ENCODE measurements at places on chromosomes 11 and 22. TPM values are rescaled to one million over a fixed set of nuclear protein-coding genes. Genes with fewer than 3 reads are reported as not detected.

- DNase-seq: no peak
Measured at GRCh38 chr11:40797981-40798380, 661.5 kb downstream of the LRRC4C start.

GRCh38 chr11:662689-663274 is 25.7 kb downstream of the DRD4 start:
- no peak for DNase-seq

- DNase-seq: no peak
Measured at GRCh38 chr11:10655227-10655626, 38.3 kb downstream of the IRAG1 start.

DNA sequence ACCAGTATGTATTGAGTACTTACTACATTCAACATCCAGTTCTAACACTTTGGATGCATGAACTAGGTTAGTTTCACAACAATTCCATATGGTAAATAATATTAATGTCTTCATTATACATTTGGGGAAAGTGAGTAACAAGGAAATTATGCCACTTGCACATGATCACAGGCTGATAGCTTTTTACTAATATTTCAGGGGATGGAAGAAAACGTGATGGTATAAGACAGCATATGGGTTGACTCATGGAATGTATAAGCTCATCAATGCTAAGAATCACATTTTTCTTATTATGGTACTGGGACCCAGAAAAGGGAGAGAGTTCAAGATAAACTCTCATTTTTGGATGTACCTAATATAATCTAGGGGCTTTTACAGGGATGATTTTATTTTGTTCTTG is 188.7 kb downstream of the MIAT start:
- DNase-seq: no peak

GRCh38 chr11:73126804-73127480 is 15.2 kb downstream of the FCHSD2 start:
- peak; percentile 19 for DNase-seq

- DNase-seq: no peak
Measured at GRCh38 chr11:10490032-10490397, 35.0 kb downstream of the AMPD3 start.

- no peak for DNase-seq
Measured at GRCh38 chr22:45639747-45640102, 31.9 kb upstream of the ATXN10 start.

GRCh38 chr22:37137903-37138665 is 11.6 kb downstream of the IL2RB start:
- DNase-seq: no peak

GRCh38 chr11:64341851-64342791 is 2.1 kb downstream of the CCDC88B start:
- peak; percentile 74 for DNase-seq

GRCh38 chr11:3000032-3000961 is 8.2 kb upstream of the NAP1L4 start:
- peak; percentile 27 for DNase-seq

- no peak for DNase-seq
Measured at GRCh38 chr11:61126256-61126655, 24.0 kb downstream of the CD5 start.

- DNase-seq: no peak
Measured at GRCh38 chr11:44833877-44834452, 107.2 kb downstream of the TSPAN18 start.

DNA sequence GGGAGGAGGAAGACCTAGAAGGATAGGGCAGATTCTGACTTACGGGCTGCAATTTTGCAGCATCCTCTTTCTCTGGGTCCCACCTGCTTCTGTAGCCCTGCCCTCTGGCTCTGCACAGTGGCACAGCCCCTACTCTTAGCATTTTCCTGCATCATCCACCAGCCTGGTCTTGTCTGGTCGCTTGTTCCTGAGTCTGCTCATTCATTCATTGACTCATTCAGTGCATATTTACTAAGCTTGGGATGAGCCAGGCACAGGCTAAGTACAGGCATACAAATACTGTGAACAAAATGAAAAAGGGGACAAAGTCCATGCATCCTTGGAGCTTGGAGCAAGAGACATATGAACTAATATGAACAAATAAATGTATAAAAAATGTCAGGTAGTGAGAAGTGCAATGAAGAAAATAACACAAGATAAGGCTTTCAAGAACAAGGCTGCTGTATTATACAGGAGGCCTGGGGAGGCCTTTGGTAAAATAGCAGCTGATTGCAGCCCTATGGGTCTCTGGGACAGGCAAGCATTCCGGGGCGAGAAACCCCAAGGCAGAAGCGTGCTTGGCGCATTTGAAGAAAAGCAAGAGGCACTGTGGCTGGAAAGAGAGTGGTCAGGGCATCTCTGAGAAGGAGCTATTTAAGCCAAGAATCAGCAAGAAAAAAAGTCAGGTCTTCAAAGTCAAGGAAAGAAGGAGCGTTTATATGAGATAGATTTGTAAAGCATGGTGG is 108.0 kb upstream of the ALX4 start:
- no peak for DNase-seq

- no peak for DNase-seq
Measured at GRCh38 chr11:79087961-79088318, 352.9 kb downstream of the TENM4 start.

- no peak for DNase-seq
Measured at GRCh38 chr22:45376009-45376408, 37.4 kb downstream of the SMC1B start.

DNA sequence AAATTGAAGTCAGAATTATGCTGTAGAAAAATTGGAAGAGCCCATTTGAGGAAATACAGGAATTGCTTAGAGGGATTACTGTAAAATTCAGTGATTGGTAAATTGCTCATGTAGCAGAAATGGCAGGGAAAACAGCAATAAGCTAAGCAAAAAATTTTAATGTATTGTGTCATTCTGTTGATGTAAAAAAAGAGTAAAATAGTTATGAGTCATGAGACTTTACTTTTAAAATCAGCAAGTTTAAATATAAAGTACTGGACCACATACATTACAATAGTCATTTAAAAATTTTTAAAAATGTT is 10.4 kb downstream of the PDHX start:
- DNase-seq: no peak

- peak; percentile 14 for DNase-seq
Measured at GRCh38 chr11:66002648-66003225, 434 bp downstream of the BANF1 start.

GRCh38 chr22:42862045-42862734 is 5.1 kb upstream of the ARFGAP3 start:
- no peak for DNase-seq

DNA sequence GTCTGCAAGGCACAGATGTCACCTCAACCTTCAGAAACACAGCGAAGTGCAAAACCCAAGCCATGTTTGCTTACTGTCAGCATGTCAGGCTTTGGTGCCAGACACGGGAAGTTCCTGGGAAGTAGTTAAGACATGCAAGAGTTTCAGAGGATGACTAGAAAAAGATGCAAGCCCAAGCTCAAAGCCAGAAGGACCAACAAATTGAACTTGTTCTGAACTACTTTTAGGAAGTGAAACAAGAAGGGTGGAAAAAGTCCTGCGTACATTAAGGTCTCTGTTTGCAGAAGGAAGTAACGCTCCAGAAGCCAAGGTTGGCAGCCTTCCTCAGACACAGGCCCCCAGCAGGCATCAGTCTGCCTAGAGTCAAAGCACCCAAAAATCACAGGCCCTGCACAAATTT is 2.6 kb downstream of the AP1B1 start:
- no peak for DNase-seq

DNA sequence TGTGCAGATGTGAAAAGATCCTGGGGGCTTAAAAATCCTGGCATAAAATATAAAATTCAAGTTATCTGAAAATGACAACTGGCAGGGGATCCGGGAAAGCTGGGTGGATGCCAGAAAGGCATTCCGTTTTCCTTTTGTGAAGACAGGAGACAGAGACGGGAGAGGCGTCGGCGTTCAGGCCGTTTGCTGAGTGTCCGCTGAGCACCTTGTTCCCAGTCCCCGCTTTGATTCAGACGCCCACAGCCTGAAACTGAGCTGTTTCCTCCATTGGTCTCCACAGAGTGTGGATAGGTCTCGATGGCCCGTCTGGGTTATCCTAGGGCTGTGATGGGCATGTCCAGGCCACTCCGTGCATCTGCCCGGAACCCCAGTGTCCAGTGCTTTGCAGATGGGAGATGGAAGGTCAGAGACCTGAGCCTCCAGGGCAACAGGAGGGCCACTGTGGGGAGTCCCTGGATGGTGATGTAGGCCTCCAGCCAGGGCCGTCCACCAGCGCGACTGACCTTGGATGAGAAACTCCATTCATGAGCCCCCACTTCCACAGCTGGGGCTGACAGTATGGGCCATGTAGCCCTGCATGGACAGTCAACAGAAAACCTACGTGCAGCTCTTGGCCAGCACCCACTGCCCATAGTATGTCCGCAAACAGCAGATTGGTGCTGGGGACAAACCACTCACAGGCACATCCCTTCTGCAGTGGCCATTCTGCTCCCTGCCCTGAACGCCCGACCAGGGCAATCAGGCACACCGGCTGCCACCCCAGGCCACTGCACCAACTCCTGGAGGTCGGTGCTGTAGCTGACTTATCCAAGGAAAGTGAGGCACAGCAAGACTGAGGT is 11.6 kb downstream of the MRGPRF start:
- DNase-seq: no peak

DNA sequence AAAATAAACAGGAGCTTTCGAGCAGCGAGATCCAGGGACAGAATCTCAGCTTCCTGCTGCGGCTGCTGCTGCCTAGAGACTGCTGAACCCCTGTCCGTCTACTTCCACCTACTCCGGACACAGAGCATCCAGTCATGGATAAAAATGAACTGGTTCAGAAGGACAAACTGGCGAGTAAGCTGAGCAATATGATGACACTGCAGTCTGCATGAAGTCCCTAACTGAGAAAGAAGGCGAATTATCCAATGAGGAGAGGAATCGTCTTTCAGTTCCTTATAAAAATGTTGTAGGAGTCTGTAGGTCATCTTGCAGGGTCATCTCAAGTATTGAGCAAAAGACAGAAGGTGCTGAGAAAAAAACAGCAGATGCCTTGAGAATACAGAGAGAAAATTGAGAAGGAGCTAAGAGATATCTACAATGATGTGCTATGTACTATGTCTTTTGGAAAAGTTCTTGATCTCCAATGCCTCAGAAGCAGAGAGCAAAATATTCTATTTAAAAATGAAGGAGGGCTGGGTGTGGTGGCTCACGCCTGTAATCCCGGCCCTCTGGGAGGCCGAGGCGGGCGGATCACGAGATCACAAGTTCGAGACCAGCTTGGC is 11.1 kb upstream of the MS4A2 start:
- no peak for DNase-seq

DNA sequence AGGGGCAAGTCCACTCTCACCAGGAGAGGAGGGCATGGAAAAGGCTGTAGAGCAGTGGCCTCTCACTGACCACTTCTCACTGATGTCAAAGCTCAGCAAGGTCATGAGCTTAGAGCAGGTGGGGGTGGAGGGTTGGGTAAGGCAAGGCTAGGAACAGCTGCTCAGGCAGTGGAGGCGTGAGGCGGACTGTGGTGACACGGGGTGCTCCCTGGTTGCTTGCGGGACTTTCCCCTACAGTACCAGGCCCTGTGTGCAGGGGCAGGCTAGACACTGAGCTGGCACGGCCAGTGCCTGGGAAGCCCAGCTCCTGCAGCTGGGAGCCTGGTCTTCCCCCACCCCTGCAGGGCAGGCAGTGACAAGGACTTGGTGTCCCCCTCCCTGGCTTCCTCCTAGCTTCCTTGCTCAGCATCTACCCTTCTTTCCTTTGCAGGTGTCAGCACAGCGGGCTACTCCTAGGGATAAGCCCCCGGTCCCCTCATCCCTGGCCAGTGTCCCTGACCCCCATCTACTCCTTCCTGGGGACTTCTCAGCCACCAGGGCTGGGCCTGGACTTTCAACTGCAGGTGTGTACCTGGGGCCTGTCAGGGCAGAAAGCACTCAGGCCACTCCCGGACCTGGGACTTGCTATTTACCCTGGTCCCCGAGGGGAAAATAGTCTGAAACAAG is 45.6 kb downstream of the PISD start:
- no peak for DNase-seq

DNA sequence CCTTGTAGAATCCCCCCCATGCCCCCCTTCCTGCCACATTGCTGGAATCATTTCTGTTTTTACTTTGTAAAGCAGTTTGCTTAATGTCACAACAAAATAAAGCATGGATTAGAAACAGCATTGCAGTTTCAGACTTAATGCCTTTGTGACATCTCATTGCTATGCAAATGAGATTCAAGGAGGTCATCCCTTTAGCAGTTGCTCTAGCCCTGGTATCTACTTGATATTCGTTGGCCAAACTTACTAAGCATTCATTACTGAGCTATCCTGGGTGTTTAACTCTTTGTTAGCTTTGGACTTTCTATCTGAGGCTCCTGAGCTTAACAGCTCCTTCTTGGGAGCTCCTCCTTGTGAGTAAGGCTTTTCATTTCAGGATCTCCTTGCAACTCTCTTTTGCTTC is 16.3 kb downstream of the FAT3 start:
- no peak for DNase-seq

- no peak for DNase-seq
Measured at GRCh38 chr11:3616721-3617460, 24.9 kb downstream of the ART5 start.

DNA sequence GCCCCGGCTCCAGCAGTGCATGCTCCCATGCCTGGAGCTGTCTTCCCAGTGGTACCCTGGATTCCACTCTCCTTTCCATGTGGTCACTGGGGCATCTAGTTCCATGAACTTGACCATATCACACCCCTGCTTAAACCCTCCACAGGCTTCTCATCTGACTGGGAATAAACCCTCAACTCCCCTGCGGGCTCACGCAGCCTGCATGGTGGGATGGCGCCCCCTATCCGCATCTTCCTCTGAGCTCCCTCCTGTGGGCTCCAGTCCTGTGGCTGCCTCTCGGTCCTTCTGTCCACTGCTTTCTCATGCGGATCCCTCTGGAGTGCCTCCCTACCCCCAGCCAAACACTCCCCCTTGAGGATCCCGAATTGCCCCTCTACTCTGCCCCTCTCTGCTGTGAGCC is 41.4 kb upstream of the TTLL12 start:
- no peak for DNase-seq

FDX1 gene
- 17.0 TPM for polyA plus RNA-seq

INS gene
- not detected for polyA plus RNA-seq

KREMEN1 gene
- 21.5 TPM for polyA plus RNA-seq

MRGPRG gene
- not detected for polyA plus RNA-seq

APLNR gene
- polyA plus RNA-seq: 111 TPM

PRR14L gene
- polyA plus RNA-seq: 23.7 TPM

SMC1B gene
- 0.13 TPM for polyA plus RNA-seq

GAB2 gene
- 17.1 TPM for polyA plus RNA-seq

CRYAB gene
- 48.6 TPM for polyA plus RNA-seq

TSPAN32 gene
- 2.8 TPM for polyA plus RNA-seq

FBXO7 gene
- polyA plus RNA-seq: 110 TPM

PRR33 gene
- polyA plus RNA-seq: not detected

Measured in renal pelvis (tissue), 12 donors.